GM10248 (cell line): ENCODE measurements at places on chromosomes 3 and 15.

DNA sequence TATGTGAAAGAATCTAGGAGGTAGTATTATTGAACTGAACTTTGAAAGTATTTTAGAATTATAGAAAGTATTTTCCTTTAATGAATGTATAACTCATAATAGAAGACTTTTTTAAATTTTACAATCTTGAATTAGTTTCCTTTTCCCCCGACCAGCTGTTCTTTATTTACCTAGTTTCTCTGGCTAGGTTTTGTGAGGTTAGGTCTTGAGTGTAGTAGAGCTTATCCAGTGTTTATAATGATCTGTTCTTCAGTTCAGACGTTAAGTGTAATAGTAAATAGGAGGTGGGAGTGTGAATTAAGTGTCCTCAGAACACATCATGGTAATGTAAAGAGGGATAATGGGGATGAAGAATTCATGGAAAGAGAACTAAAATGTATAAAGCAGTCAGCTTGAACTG, 93.8 kb downstream of the MYRIP start:
- no peak for DNase-seq

GRCh38 chr3:20846832-20847231, 660.8 kb upstream of the SGO1 start:
- DNase-seq = no peak

DNA sequence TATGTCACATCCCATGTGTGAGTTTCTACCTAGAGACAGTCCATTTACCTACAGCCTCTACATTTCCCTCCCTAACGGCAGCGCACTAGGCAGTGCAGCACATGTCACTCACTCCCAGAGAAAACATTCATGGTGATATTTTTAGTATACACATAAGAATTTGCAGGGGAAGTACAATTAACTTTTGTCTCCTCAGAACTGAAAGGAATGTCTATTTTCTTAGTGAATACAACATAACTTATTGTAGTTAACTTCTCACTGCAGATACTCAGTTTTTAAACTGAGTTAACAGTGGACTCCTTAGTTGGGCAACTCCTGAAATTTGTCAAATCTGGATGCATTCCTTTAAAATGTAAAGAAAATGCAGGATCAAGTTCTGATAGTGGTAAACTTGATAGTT, 4.5 kb upstream of the ZBTB47 start:
- no peak for DNase-seq

DNA sequence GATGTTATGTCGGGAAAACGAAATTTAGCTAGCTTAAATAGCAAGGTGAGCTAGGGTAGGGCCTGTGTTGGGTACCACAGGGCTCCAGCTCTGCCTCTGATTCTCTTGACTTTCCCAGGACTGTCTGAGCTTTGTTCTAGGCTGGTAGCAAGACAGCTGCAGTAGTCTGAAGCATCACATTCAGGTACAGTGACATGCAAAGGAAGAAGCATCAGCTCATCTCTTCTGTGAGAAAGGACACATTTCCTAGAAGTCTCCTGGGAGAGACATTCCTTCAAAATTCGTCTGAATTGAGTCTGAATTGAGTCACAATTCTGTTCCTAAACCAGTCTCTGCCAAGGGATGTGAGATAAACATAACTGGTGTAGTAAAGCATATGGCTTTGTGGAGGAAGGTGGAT, 8.5 kb upstream of the UBXN7 start:
- no peak for DNase-seq

- DNase-seq = no peak
Measured at GRCh38 chr15:63034578-63034977, 8.0 kb upstream of the TPM1 start.

DNA sequence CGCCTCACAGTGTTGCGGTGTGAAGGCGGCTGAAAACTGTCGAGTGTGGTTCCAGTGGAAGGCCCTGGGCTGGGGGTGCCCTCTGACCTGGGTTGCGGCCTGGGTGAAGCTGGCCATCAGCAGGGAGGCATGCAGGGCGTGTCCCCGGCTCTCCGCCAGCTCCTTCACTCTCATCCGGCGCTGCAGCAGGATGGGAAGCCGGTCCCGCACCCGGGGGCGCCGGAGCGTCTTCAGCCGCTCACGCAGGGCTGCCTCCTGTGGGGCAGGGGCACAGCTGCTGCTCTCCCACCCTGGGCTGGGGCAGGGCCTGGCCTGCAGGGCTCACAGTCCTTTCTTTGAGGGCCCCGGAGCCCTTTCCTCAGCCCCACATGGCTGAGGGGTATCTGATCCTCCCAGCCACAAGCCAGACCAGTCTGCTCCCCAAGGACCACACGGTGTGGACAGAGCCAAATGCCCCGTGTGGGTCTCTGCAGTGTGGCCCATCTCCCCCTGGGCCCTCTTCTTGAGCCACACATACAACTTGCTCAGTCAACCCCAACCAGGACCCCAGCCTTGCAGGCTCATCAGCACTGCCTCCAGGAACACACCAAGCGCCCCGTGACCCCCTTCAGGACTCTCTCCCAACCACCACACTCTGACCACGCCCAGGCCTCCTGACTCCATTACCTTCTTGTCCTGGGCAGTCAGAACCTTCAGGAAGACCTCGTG, 26.8 kb downstream of the SPTBN5 start:
- no peak for DNase-seq

GRCh38 chr3:155129396-155129795, 49.3 kb downstream of the MME start:
- DNase-seq = no peak

DNA sequence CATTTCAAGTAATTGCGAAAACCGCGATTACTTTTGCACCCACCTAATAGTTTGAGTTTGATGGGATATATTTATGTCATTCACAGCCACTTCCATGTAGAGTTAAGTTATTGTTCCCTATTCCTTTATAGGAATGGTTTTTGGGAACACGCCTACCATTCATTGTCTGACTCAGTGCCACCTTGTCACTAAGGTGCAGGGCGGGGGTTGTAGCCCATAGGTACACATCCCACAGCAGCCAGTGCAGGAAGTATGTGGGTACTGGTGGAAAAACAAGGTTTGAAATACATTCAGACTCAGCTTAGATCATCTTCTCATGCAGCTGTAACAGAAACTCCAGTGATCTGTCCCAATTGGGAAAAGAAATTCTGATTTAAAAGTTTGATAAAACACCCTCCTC, 48.2 kb upstream of the CFAP161 start:
- DNase-seq = no peak

- DNase-seq = no peak
Measured at GRCh38 chr15:66670762-66671580, 31.1 kb upstream of the SMAD6 start.

- no peak for DNase-seq
Measured at GRCh38 chr3:156654834-156655233, 19.6 kb upstream of the TIPARP start.

DNA sequence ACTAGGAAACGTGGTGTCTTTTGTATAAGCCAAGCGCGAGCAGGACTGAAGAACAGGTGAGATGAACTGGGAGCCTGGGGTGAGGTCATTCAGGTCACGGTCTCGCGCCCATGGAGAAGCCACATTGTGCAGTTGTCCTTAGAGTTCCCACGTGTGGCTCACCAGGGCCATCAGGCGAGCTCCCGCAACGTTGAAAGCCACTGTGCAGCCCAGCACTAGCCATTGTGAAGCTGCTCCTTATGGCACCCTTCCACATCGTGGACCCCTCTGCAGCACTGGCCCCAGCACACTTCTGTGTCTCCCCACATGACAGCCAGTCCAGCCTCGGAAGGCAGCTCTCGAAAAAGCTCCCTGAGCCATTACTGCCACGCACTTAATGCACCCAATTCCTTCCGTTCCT, 7.6 kb upstream of the APBA2 start:
- no peak for DNase-seq

DNA sequence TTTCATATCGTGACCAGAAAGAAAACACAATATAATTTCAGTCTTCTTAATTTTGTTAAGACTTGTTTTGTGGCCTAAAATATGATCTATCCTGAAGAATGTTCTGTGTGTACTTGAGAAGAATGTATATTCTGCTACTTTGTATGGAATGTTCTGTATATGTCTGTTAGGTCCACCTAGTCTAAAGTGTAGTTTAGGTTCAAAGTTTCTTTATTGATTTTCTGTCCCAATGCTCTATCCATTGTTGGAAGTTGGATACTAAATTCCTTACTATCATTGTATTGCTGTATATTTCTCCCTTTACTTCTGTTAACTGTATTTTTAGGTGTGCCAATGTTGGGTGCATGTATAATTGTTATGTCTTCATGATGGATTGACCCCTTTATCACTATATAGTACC, 21.2 kb downstream of the OR5AC2 start:
- DNase-seq = no peak

GRCh38 chr3:181457190-181457589, 254.5 kb upstream of the SOX2 start:
- no peak for DNase-seq

DNA sequence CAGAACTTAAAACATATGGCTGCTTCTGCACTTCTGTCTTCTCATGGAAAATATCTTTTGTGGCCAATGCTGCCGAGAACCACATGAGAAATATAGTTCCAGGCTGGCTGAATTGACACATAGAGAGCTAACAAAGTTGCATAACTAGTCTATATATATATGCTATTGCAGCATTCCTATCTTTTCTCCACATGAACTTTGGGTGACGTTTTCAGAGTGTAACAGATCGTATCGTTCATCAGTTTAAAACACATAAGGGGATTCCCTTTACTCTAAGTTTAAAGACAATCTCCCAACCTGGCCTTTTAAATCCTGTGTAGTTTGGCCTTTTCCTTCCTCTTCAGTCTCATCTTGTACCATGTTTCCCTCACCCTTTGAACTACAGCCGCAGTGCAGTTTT, 394.2 kb upstream of the CBLB start:
- DNase-seq = no peak

GRCh38 chr3:14323401-14324223, 78.8 kb upstream of the SLC6A6 start:
- no peak for DNase-seq

DNA sequence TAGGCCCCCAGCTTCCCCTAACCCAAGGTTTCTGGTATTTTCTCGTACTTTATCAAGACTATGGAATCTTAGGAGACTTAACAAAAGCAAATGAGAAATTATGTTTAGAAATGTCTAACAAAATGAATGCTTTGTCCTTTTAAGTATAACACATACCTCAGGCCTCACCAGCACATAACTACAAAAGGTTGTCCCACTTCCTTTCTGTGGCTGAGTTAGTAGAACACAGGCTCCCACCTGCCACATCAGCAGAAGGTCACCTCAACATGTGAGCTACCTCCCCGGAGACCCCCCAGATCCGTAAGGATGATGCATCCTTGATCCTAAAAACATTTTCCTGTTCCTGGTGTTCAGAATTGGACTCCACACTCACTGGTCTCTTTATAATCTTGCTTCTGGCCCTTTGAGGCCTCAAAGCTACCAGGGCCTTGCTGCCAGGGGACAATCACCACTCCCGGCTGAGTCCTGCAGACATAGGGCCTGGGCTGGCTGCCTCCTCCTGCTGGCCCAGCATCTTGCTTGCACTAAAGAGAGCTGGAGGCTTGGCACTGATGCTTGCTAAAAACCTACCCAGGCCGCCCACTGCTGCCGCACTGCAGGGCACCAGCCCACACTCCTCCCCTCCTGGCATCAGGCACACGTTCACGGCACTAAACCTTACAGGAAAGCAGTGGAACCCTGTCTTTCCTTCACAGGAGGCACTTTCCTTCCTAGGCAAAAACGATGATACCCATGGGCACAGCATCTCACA, 2.9 kb downstream of the CCRL2 start:
- DNase-seq = no peak

GRCh38 chr15:40852529-40852928, 8.7 kb downstream of the SPINT1 start:
- no peak for DNase-seq

- no peak for DNase-seq
Measured at GRCh38 chr3:39907981-39908380, 98.6 kb downstream of the MYRIP start.

- DNase-seq = no peak
Measured at GRCh38 chr3:179449636-179450035, 1.6 kb downstream of the GNB4 start.

- DNase-seq = no peak
Measured at GRCh38 chr3:34033839-34034238, 235.4 kb downstream of the PDCD6IP start.

- DNase-seq = peak; percentile 59
Measured at GRCh38 chr3:122952520-122952919, 75.0 kb downstream of the SEMA5B start.

DNA sequence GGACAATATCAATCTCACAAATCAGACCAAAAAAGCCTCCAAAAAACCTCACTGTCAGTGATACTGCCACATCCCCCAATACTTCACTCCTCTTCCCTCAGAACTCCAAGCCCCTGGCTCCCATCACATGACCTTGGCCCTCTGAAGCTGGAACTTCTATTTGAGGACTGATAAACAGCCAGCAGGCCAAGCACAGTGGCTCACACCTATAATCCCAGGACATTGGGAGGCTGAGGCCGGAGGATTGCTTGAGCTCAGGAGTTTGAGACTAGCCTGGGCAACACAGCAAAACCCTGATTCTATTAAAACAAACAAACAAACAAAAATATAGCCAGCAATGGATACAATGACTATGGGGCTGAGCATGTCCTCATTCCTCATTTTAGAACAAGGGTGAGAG, 55.2 kb downstream of the MAP4 start:
- no peak for DNase-seq

GRCh38 chr15:54277834-54278233, 299.6 kb downstream of the UNC13C start:
- DNase-seq = no peak

DNA sequence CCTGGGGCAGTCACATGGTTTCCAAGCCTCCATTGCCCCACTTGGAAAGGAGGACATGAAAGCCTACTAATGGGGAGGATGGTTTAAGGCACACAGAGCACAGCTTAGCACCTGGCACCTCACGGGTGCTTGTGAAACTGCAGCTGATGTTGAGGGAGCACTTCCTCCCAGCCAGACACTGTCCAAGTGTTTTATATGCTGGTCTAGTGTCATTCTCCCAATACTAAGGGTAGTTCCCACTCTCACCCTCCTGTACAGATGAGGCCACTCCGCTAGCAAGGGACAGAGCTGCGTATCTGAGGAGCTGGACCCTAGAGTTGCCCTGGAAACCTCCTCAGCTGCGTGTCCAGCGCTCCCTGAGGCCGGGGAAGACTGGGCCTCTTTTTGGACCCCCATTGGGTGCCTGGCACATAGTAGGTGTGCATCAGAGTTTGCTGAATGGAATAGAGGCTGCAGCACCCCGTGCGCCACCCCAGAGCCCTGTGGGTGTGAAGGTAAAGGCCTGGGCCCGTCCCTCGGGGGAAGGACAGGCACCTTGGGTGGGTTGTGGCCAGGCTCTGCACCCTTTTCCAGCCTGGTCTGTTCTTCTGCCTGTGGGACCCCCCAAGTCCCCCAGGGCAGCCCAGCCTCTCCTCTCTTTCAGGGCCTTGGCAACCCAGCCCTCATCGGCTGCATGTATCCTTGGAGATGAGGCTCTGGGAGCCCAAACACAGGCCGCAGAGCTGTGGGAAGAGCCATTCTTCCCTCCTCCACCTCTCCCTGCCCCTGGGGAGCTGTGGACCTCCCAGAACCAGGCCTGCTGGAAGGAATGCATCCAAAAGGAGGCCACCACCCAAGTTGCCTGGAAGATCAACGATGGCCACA, 31.3 kb downstream of the DNASE1L3 start:
- no peak for DNase-seq

DNA sequence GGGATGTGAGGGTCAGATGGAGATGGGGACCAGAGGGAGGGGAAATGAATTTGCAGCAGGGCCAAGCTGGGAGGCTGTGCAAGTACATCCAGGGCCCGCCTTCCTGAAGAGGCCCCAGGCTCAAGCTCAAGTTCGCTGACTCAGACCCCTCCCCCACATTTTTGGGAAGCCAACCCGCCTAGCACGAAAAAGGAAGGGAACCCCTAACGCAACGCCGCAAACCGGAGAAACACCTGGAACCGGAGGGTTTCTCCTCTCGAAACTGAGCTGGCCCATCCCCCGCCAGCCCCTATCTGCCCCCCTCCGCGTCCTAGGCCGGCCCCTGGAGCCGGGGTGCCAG, 624 bp downstream of the AP3B2 start:
- DNase-seq = no peak
